ENCODE measurements at places on chromosomes 7 and 10. TPM values are rescaled to one million over a fixed set of nuclear protein-coding genes. Genes with fewer than 3 reads are reported as not detected.

GRCh38 chr10:71757399-71757922, 15.9 kb downstream of the VSIR start:
- DNase-seq: no peak

DNA sequence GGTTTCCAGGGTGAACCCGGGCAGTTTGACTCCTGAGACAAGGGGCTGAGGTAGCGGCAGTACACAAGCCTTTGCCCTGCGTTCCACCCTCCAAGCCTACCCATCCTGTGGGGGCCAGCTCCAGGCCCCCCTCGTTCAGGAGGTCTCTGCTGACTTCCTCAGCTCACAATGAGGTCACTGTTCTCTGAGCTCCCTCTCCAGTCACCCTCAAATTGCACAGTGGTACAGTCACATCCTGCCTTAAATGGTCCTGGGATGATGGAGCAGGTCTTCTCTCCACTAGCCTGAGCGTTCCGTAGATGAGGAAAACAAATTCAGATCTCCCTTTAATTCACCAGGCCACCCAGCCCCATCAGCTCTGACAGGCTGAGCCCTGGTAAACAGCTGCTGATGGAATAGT, 90.2 kb downstream of the SH3PXD2A start:
- peak; percentile 58 for DNase-seq

- DNase-seq: no peak
Observed at GRCh38 chr7:99190359-99191009, 17.4 kb downstream of the KPNA7 start.

DNA sequence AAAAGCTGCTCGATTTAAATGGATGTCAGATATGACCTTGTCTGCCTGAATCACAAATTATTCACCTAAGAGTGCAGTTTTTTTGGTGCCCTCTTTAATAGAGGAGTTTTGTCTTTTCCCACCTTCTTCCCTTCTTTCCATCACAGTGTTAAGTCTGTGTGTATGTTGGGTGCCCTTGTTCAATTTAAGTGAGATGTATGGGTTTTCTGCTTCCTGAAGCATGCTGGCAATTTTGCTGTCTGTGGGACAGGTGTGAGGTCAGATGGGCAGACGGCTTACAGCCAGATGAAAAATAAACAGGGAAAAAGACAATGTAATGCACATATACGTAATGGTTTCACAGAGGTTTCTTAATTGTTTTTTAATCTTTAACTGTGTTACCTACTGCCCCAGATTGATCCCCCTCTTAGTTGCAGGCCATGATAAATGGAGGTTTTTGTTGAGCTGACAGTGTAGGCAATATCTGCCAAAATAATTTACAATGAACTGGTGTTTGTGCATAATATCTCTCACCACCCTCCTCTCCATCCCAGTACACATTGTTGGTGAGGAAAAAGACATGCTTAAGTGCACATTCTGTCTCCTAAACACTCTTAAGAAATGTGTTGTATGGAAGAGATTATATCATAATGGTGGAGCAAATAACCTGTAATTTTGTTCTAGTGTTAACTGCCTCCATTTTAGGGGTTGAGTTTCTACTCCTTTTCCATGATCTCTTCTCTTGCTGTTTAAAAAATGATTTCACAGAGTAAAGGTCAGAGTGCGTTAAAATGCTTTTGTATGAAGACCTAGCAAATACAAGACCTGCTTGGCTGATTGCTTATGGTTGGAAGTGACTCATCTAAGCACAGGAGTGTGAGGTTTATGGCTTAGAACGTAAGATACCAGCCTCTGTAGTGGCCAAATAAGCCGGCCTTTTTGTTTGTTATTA, 123.9 kb downstream of the LRRC4 start:
- DNase-seq: peak; percentile 32

GRCh38 chr7:47649919-47650318, 68.0 kb upstream of the TNS3 start:
- DNase-seq: no peak

DNA sequence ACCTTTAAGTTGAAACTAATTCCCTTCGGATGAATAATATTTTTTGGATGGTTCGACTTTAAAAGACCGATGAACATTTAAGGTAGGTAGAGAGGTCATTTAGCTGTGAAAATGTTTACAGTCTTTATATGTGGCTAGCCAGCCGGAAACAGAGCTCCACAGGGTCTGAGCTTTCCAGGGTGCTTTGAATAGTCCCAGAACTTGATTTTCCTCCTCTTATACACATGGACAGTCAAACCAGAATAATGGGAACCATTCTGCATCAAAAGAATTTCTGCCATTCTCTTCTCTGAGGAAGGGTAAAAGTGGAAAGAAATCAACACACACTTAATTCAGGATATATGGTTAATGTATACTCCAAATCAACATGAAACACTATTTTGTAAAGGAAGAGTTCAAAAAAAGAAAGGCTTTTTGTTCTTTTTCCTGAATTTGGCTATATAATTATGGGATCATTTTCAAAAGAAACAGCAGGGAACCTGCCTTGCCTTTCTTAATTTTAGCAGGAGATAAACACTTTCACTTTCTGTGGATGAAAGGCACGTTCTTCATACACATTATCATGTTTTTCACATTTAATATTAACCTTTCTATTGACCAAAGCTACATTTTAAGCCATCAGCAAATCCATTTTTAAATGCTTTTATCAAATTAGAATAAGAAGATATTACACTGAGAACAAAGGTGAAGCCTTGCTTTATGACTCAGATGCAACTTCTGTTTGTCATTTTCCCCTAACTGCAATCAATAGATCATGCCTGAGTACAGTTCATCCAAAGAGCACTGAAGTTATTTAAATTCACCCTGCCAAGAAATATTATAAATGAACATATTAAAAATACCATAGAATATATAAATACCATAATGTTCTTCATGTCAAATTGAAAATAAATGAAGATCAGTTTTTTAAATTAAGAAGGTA, 307.3 kb downstream of the THSD7A start:
- DNase-seq: no peak

DNA sequence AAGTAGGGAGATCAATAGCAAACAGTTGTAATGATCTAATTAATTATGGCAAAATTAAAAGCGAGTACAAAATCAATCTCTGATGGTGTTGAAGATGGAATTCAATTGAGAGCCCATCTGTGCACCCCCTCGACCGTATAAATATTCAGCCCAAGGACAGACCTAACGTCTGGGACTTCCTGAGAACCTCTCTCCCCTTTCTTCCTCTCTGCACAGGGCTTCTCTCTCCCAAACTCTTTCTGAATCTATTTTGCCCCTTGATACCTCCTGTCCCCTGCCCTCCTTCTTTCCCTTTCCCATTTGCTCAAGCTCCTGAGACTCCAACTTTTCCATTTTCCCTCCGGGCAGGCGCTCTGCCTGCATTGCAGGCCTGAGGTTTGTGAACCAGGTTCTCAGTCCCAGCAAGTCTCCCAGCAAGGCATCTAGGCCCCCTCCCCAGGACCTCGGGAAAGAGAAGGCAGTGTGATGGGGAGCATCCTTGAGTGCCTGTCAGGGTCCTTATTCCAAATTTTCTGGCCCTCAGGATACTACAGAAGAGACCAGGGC, 8.5 kb upstream of the PAX2 start:
- no peak for DNase-seq

DNA sequence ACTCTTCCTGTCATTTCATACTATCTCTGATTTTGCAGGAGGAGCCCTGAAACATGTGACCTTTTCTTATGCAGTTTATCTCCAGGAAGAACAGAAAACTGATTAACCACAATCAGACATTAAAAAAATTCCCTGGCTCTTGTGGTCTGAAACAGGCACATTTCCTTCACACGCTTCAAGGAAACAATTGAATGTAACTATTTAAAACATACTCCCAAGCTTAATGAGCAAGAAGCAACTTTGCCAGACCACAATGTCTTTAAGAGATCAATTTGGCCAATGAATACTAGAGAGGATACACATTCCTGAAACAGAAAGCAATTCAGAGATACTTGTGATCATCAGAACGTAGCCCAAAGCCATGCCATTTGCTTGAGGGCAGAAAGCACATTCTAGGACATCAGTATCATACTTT, 65.8 kb downstream of the PIP4K2A start:
- DNase-seq: no peak

DNA sequence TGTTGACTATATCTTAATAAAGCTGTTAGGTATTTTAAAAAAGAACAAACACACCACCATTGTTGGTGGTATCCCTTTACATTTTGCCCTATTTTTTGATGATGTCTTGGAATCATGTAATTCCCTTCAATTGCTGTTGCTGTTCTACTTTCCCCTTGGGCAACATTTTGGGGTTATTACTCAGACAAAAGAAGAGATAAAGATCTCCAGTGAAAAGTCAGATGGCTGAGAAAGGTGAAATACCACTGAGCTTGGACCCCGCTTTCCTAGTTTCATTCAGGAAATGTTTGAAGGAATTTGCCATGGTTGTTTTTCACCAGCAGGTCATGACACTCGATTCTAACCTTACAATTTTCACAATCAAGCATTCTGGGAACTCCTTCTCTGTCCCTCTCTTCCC, 84.6 kb downstream of the MACC1 start:
- DNase-seq: no peak

GRCh38 chr10:66180581-66181318, 745.1 kb upstream of the LRRTM3 start:
- peak; percentile 56 for DNase-seq

MYOZ1 gene
- total RNA-seq: 0.33 TPM

FGL2 gene
- not detected for total RNA-seq

- DNase-seq: no peak
Observed at GRCh38 chr10:119235356-119235755, 28.0 kb downstream of the GRK5 start.

- DNase-seq: no peak
Observed at GRCh38 chr10:88246675-88247074, 336.4 kb downstream of the RNLS start.

GRCh38 chr7:22296916-22297315, 60.0 kb downstream of the RAPGEF5 start:
- DNase-seq: no peak

CRHR2 gene
- not detected for total RNA-seq
